Fibroblast of lung (primary cell): ENCODE measurements at places on chromosomes 5 and 9. TPM values are rescaled to one million over a fixed set of nuclear protein-coding genes. Genes with fewer than 3 reads are reported as not detected.

The NMUR2 gene
- total RNA-seq = not detected in 2 replicates

The SPAAR gene
- under 0.01 and 0.17 TPM in 2 replicates for total RNA-seq

The ANKRD18A gene
- not detected in 2 replicates for total RNA-seq

The PTPRD gene
- 3.3 and 4.8 TPM in 2 replicates for total RNA-seq

The FAM151B gene
- total RNA-seq = 3.9 and 4.8 TPM in 2 replicates

The LMX1B gene
- not detected in 2 replicates for total RNA-seq

The TICAM2 gene
- total RNA-seq = 4.1 and 8.8 TPM in 2 replicates

The MSANTD3 gene
- 59.6 and 63.9 TPM in 2 replicates for total RNA-seq

The MLANA gene
- not detected in 2 replicates for total RNA-seq

The CACNA1B gene
- total RNA-seq = under 0.01 and 0.17 TPM in 2 replicates

The RUFY1 gene
- total RNA-seq = 77.8 and 78.3 TPM in 2 replicates

The WNT8A gene
- not detected in 2 replicates for total RNA-seq

The AQP3 gene
- total RNA-seq = 9.0 and 16.2 TPM in 2 replicates

The CSF2 gene
- total RNA-seq = 0.51 and 0.66 TPM in 2 replicates

The ZFR gene
- total RNA-seq = 78.6 and 113 TPM in 2 replicates

DNA sequence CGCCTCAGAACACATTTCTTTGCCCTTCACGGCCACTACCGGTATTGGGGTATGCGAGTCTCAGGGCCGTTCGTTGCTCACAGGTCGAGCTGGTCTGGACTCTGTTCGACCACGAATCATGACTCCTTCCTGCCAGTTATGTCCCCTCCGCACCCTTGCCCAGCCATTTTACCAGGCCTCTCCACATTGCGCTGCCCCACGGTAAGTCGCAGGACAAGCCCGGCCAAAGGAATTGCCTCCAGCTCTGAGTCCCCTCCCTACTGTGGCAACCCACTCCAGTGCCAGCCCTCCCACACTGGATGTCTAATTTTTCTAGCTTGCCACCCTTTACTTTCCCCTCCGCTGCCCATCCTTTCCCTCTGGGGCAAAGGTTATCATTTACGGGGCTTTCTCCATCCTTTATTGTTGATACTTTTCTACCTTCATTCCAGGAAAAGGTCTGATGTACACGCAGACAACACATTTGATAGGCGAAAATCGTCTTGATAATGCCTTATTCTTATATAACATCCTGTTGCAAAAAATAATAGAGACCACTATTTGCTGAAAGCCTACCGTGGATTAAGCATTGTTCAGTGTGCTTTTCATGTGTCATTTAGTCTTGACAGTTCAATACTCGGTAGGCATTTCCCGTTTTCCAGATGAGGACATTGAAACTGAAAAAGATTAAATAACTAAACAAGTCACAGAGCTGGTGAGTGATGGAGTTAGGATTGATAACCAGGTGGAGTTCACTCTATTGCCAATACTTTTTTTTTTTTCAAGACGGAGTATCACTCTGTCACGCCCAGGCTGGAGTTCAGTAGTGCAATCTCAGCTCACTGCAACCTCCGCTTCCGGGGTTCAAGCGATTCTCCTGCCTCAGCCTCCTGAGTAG is 958 bp upstream of the HSPA5 start:
- H3K4me1 ChIP-seq = peaks cover 4% of the 10 kb centered on the region
- DNase-seq = no peak
- peaks cover 22% of the 10 kb centered on the region for H3K36me3 ChIP-seq
- H3K27me3 ChIP-seq = no peaks in the 10 kb centered on the region
- peak overlapping the region; percentile 84 for H3K4me3 ChIP-seq
- peak overlapping the region; percentile 96 for H3K27ac ChIP-seq

DNA sequence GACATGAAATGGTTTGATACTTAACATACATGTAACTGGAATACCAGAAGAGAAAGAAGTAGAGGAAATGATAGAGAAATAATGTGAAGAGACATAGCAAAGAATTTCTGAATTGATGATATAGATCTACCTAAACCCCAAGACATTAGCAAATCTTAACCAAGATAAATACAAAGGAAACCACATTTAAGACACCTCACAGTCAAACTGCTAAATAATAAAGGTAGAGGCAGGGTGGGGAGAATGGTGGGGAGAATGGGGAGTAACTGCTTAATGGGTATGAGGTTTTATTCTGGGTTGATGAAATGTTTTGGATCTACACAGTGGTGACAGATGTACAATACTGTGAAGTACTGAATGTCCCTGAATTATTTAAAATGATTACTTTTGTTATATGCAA is 17.5 kb downstream of the CARNMT1 start:
- H3K4me1 ChIP-seq = no peaks in the 10 kb centered on the region
- H3K27ac ChIP-seq = no peak overlapping the region
- no peaks in the 10 kb centered on the region for H3K36me3 ChIP-seq
- H3K4me3 ChIP-seq = no peak overlapping the region
- DNase-seq = no peak

DNA sequence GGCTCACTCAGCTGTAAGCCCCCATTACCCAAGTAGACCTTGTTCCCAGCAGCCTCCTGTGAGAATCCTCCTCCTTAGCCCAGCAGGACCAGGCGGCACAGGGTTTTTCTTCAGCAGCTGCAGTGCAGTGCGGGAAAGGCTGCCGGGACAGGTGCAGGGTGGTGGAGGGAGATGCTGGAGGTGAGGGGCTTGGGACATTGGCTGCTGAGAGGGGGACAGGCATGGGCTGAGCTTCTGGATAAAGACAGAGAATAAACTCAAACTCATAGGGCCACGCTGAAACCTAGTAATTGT is 174.7 kb downstream of the CACNA1B start:
- H3K27ac ChIP-seq = no peak overlapping the region
- H3K4me1 ChIP-seq = no peaks in the 10 kb centered on the region
- no peaks in the 10 kb centered on the region for H3K36me3 ChIP-seq
- no peaks in the 10 kb centered on the region for H3K27me3 ChIP-seq

- no peak for DNase-seq
- no peaks in the 10 kb centered on the region for H3K36me3 ChIP-seq
- no peaks in the 10 kb centered on the region for H3K27me3 ChIP-seq
- H3K4me1 ChIP-seq = no peaks in the 10 kb centered on the region
- H3K4me3 ChIP-seq = no peak overlapping the region
These were observed 317.9 kb upstream of the MEF2C start for GRCh38 chr5:89200899-89201298.

DNA sequence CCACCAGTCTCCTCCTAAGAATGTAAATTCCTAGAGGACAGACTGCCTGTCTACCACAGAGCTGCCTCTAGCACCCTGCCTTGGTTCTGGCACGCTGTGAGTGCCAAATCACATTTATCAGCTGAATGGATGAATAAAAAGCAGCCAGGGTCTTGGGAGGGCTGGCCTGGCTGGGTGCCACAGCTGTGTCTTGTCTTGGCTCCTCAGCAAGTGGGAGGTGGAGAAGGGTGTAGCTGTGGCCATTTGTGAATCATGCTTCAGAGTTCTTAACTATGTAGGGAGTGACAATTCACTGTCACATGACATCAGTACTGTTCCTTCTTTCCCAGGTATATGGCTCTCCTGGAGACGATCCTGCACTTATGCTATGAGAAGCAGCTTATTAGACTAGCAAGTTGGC is 70.6 kb downstream of the DCP2 start:
- peaks cover 9% of the 10 kb centered on the region for H3K4me1 ChIP-seq
- H3K36me3 ChIP-seq = no peaks in the 10 kb centered on the region
- no peak overlapping the region for H3K4me3 ChIP-seq

DNA sequence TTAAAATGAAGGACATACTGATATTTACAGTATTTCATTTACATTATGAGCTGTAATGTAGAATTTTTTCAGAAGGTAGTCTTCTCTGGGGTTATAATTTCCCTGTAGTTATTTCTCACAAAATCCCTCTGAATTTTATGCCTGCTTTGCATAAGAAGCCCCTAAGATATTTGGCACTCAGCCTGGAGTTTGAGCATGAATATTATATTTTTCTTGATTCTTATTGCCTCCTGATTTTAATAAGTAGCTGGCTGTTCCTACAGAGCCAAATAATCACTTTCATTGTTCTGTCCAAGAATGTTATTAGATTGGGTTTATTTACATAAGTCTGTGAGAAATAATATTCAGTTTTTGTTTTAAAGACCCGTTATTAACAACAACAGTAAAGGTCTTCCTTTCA is 195.0 kb downstream of the FER start:
- no peaks in the 10 kb centered on the region for H3K4me1 ChIP-seq
- H3K27ac ChIP-seq = no peak overlapping the region
- no peak for DNase-seq
- no peak overlapping the region for H3K4me3 ChIP-seq
- no peaks in the 10 kb centered on the region for H3K27me3 ChIP-seq

DNA sequence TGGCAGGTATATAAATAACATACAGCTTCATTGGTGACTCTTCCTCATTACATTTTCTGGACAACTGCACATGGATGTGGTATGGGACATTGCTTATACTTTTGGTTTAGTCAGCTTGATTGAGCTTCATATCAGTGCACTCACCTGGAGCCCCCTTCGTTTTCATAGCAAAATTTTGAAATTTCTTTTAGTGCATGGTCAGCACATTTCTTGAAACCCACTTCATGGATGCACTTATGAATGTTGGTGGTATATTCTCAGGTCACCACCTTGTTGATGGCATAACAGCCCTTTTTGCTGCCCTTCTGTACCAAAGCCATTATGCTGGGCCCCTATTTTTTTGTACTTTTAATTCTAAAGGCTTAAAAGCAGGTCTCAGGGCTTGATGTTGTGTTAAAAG is 16.7 kb upstream of the LRRC70 start:
- no peaks in the 10 kb centered on the region for H3K36me3 ChIP-seq
- no peaks in the 10 kb centered on the region for H3K4me1 ChIP-seq
- no peaks in the 10 kb centered on the region for H3K27me3 ChIP-seq
- no peak overlapping the region for H3K4me3 ChIP-seq
- no peak for DNase-seq

GRCh38 chr5:14901462-14902051 is 30.0 kb upstream of the ANKH start:
- no peaks in the 10 kb centered on the region for H3K36me3 ChIP-seq
- DNase-seq = peak; percentile 73
- no peak overlapping the region for H3K4me3 ChIP-seq
- H3K27ac ChIP-seq = peak overlapping the region; percentile 24
- no peaks in the 10 kb centered on the region for H3K27me3 ChIP-seq

DNA sequence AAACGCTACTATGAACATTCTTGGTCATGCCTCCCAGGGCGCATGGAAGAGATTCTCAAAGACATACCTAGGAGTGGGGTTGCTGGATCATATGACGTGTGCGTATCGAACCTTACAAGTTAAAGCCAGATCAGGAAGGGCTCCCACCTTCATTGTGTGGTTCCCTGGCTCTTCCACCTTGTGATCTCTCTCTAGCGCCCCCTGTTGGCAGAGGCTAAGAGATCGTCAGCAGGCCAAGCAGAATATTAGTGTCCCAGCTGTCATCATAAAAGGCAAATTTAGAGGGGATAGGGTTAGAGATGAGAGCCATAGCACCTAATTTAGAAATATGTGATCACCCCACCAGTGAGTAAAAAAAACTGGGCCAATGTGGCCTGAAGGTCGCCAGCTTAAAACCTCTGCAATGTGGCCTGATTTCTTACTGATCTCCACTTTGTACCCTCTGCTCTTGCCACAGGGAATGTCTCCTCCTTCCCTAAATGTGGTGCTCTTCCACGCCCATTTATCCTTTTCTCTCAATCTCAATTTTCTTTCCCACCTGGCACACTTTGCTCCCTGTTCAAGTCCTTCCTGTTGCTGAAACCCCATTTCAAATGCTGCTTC is 91.7 kb upstream of the SHB start:
- H3K27me3 ChIP-seq = no peaks in the 10 kb centered on the region
- no peaks in the 10 kb centered on the region for H3K4me1 ChIP-seq
- no peak overlapping the region for H3K27ac ChIP-seq
- DNase-seq = peak; percentile 61

DNA sequence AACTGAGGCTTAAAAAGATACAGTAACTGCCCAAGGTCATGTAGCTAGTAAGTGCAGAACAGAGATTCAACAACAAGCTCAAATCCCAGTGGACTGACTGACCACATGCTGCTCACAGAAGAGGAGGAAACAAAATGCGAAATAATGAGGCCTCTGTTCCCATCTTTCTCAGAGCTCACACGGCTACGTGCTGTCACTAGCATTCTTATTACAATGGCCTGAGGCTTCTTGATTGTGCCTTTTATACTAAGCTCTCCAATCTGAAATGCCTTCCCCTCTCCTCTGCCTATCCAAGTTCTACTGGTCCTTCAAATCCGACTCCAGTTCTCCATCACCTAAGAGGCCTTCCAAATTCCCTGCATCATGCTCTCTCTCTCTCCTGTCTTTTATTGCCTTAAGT is 26.0 kb downstream of the SGTB start:
- H3K27ac ChIP-seq = no peak overlapping the region
- H3K27me3 ChIP-seq = no peaks in the 10 kb centered on the region
- no peaks in the 10 kb centered on the region for H3K36me3 ChIP-seq
- no peaks in the 10 kb centered on the region for H3K4me1 ChIP-seq
- no peak overlapping the region for H3K4me3 ChIP-seq

- no peaks in the 10 kb centered on the region for H3K36me3 ChIP-seq
- peak within 1 kb of the TSS; percentile 96 for H3K27ac ChIP-seq
- peak within 1 kb of the TSS; percentile 74 for H3K4me3 ChIP-seq
- H3K27me3 ChIP-seq = no peaks in the 10 kb centered on the region
- peak; percentile 92 for DNase-seq
These were observed at the start of gene TRIM52 for GRCh38 chr5:181260720-181261319. Gene TRIM52, minus strand, starts transcription at chr5:181261143. Its CDS starts 330 bp downstream, at chr5:181260813.

DNA sequence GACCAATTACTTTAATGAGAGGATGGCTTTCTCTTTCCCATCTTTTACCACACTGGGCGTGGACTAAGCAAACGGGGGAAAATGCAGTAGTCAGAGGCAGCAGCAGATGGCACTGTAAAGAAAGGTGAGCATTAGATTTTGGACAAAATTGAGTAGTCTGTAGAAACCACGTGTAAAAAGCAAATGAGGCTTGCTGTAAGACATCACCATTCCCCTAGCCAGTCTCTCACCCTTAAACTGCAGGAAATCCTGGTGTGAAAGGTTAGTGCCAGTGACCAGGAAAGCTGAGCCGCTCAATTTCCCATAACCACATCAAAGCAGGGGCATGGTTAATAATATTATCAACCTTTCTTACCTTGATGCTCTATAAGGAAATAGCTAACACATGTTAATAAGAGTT is 31.8 kb downstream of the SPATA31C2 start:
- H3K36me3 ChIP-seq = no peaks in the 10 kb centered on the region
- no peak overlapping the region for H3K4me3 ChIP-seq
- H3K27ac ChIP-seq = no peak overlapping the region
- peak; percentile 35 for DNase-seq
- no peaks in the 10 kb centered on the region for H3K27me3 ChIP-seq

GRCh38 chr5:113283558-113283957 is 151.2 kb downstream of the TSSK1B start:
- H3K27ac ChIP-seq = no peak overlapping the region
- H3K27me3 ChIP-seq = no peaks in the 10 kb centered on the region
- no peak overlapping the region for H3K4me3 ChIP-seq
- no peaks in the 10 kb centered on the region for H3K36me3 ChIP-seq

DNA sequence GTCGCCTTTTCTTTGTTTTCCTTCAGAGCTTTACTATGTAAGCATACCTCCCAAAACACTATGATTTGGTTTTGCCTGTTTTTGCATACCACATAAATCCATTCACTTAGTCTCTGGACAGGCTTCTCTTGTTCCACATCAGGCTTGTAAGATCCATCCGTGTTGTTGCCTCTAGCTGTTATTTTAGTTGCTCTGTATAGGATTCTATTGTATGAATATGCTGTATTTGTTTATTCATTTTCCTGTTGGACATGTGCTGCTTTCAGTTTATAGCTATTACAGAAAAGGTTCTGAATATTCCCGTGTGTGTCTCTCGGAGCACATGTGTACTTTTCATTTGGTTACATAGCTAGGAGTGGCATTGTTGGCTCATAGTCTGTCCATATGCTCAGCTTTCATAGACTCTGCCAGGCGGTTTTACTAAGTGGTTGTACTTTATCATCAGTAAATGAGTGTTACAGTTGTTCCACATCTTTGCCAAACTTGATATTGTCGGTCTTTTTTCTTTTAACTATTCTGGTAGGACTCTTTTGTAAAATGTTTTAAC is 41.8 kb downstream of the NUP214 start:
- H3K4me3 ChIP-seq = no peak overlapping the region
- DNase-seq = no peak
- no peaks in the 10 kb centered on the region for H3K27me3 ChIP-seq
